NCI-H2107 (cell line): ENCODE measurements at places on chromosomes 2 and 18.

GRCh38 chr2:13681936-13682335 lies 950.6 kb upstream of the LRATD1 start:
- no peak for DNase-seq

- DNase-seq, result peak; percentile 43
These were observed 42.4 kb upstream of the PSMD14 start for GRCh38 chr2:161265874-161266273.

- no peak for DNase-seq
These were observed 116.4 kb downstream of the CBLN2 start for GRCh38 chr18:72427721-72428120.

DNA sequence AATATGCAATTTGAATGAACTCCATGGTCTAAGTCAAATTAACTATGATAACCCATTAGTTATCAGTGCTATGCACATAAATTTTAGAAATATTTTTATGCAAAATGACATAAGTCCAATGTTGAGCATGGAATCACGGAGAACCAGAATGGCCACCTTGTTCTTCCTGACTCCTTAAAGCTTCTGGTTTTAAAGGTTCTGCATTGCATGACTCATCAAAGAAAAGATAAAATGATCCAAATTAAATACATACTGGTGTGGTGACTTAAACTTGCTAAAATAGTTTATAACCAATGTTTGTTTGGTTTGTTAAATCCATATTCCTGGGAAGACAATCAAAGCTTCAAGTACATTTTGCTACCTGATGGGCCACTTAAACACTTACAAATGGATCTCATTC lies 1146.9 kb upstream of the NRXN1 start:
- DNase-seq, result no peak

DNA sequence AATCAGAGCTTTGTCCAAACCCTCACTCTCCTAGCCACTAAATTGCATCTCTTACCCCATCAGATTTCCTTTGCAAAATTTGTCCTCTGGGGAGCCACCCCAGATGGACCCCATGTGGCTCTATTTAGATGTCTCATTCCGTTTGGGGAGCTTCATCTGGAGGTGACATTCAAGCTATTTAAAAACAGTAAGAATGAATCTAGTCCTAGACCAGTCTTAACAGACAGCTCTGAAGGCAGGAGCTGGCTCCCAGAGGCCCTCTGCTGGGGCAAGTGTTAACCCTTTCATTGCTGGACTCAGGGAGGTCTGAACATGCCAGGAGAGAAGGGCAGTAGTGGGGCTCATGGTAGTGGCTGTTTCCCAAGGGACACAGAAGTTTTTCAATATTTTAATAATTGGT lies 59.2 kb downstream of the RPL37A start:
- no peak for DNase-seq

DNA sequence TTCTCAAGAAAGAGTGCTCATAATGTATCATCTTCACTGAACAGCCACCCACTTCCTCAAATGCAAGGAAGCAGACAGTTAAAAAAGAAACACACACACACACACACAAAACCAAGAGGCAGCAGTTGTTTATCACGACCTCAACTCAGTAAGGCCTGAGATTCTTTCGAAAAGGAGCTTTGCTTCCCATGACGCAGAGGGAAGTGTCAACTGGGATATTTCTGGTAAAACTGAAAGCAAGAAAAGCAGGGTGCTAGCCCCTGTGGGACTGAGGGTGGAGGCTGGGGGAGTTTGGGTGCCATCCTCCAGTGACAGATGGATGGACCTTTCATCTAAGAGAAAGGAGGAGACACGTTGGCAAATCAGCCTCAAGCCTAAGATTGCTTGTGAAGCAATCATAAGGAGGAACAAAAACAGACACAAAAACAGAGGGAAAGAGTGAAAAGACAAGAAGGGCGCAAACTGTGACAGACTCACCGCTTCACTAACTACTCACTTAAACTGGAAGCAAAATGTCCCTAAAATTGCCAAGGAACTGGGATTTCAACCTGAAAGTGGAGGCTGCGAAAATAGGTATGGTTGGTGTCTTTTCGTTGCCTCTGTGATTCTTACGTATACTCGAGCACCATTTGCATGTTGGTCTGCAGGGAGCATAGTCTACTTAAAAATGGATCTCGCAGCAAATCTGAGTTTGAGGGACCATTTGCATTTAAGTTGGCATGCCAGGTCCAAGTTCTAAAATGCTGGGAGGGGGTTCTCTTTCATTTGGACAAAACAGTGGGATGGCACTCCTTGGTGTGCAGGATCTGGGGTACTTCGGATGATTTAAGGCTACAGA lies at the start of gene ARHGAP25:
Gene ARHGAP25 (plus strand): TSS at position 124 of the 838 bp plus-strand sequence. CDS start 389 bp downstream, at position 513.
- DNase-seq, result no peak
